ENCODE measurements at places on chromosomes 2 and 18. TPM values are rescaled to one million over a fixed set of nuclear protein-coding genes. Genes with fewer than 3 reads are reported as not detected.

Gene LYPD6
- 0.23 TPM for total RNA-seq

Gene IL36G
- total RNA-seq: not detected

DNA sequence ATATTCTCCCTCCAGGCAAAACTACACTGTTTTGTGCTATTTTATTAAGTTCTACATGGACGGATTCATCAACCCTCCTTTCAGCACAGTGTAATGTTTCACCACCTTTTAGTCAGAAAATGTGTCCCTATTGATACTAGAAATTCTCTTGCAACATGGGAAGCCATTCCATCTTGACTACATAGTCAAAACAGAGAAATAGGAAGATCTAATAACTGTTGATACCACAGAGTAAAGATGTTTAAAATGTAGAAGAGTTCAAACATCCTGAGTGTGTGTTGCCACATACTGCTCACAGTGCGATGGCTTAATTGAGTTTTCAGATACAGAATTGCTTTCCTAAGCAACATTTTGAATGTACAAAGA, 492.2 kb upstream of the RAB12 start:
- DNase-seq: no peak

GRCh38 chr2:69177785-69178636, 165.0 kb downstream of the ANTXR1 start:
- peak; percentile 97 for DNase-seq
